Urinary bladder (tissue), 4 donors: ENCODE measurements at places on chromosomes 3 and 15. TPM values are rescaled to one million over a fixed set of nuclear protein-coding genes. Genes with fewer than 3 reads are reported as not detected.

Gene EIF1B
- polyA plus RNA-seq: 95.8 TPM

Gene TRH
- polyA plus RNA-seq: 0.04 TPM

Gene ABCF3
- 38.8 TPM for polyA plus RNA-seq

Gene CHDH
- 0.49 TPM for polyA plus RNA-seq

Gene NIT2
- polyA plus RNA-seq: 24.8 TPM

Gene MUSTN1
- polyA plus RNA-seq: 44.5 TPM

Gene LNP1
- 4.8 TPM for polyA plus RNA-seq

Gene TIMP4
- polyA plus RNA-seq: 25.1 TPM

Gene ACAA1
- 55.3 TPM for polyA plus RNA-seq

Gene PARP15
- polyA plus RNA-seq: 0.73 TPM

Gene CPLX3
- 0.22 TPM for polyA plus RNA-seq

Gene CCDC39
- 0.14 TPM for polyA plus RNA-seq

Gene THRB
- polyA plus RNA-seq: 8.3 TPM

Gene CAMKV
- polyA plus RNA-seq: not detected

Gene MYEF2
- 7.1 TPM for polyA plus RNA-seq

Gene FOXB1
- polyA plus RNA-seq: 0.03 TPM

Gene KLF15
- polyA plus RNA-seq: 57.3 TPM

Gene TGM5
- 0.16 TPM for polyA plus RNA-seq

Gene OR4M2
- not detected for polyA plus RNA-seq

Gene ARID3B
- 3.0 TPM for polyA plus RNA-seq

Gene DAPK2
- 1.3 TPM for polyA plus RNA-seq

Gene C3orf85
- polyA plus RNA-seq: not detected

Gene IL16
- polyA plus RNA-seq: 20.7 TPM

Gene COL6A6
- 0.04 TPM for polyA plus RNA-seq

Gene TXNRD3
- polyA plus RNA-seq: 7.2 TPM

Gene LTK
- 0.43 TPM for polyA plus RNA-seq

Gene CYP1A2
- polyA plus RNA-seq: not detected

Gene A4GNT
- not detected for polyA plus RNA-seq

Gene TGM4
- not detected for polyA plus RNA-seq

Gene TASOR
- polyA plus RNA-seq: 30.9 TPM

Gene MGLL
- 83.0 TPM for polyA plus RNA-seq

Gene CCR2
- 2.1 TPM for polyA plus RNA-seq
